ENCODE measurements at places on chromosomes 3 and 15.

DNA sequence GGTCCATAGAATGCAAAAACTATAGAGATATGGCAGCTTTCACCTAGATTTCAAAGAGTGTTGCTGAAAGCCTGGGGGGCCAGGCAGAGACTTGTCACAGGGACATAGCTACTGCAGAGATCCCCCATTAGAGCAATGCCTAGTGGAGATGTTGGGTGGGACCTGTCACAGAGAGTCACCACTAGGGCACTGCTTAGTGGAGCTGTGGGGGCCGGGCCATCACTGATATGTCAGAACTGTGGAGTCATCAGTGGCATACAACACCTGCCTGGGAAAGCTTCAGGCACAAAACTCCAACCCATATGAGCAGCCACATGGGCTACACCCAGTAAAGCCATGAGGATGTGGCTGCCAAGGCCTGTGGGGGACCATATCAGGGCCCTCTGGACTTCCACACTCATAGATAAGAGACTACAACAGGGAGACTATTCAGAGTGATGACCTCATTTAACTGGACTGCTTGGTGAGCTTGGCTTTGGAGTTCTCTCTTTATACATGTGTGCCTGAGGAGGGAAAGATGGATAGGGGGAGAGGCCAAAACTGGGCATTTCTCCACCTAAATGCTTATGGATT, 176.3 kb downstream of the ZNF621 start:
- no peak for DNase-seq

- no peak for DNase-seq
Measured at GRCh38 chr3:67662733-67663132, 8.3 kb upstream of the SUCLG2 start.

DNA sequence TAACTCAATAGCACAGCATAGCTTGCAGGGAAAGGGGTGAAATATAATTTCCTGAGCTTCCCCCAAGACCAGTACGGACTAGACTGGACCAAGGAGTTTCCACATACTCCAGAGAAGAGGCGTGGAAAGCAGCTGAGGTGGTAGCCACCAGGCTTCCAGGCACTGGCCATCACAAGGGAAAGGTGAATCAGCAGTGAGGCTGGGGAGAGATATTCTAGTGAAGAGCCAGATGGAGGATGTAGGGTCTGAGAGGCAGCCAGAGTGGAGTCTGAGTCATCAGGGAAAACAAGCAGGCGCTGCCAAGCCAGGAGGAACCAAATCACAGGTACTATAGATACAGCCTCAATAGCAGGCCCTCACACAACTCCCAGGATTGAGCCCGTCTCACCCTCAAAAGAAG, 9.6 kb upstream of the RASA2 start:
- DNase-seq, result no peak

DNA sequence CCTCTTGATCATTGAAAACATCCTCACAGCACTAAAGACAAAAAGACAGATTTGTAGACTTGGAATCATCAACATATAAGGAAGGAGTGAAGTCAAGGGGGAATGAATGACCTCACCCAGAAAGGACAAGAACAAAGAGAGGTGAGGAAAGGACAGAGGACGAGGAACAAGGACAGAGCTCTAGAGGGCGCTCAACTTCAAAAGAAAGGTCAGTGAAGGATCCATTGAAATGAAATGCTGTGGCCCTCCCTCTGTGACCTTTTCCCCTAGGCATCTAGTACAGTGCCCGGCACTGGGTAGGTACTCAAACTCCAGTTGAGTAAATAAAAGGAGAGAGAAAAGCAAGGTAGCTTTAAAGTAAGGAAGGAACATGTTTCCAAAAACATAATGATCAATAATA, 2.6 kb downstream of the ATP8B4 start:
- DNase-seq, result no peak

DNA sequence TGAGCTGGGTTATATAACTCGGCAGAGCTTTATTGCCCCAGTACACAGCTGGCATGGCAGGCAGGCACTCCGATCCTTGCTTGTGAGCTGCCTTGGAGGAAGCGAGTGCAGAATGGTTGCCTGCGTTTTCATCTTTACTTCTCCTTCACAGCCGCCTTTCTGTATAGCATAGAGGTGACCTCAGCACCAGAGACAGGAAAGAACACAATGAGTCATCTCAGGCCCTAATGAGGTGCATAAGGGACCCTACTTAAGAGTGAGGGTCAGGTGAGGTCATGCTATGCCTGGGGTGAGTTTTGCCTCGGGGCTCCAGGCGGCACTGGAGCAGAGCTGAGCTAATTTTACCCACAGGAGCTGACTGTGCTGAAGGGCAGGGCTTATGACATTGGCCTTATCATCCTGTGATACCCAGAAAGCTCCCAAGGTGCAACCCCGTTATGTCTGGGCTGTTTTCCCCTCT, 43.5 kb downstream of the LPP start:
- DNase-seq, result no peak

DNA sequence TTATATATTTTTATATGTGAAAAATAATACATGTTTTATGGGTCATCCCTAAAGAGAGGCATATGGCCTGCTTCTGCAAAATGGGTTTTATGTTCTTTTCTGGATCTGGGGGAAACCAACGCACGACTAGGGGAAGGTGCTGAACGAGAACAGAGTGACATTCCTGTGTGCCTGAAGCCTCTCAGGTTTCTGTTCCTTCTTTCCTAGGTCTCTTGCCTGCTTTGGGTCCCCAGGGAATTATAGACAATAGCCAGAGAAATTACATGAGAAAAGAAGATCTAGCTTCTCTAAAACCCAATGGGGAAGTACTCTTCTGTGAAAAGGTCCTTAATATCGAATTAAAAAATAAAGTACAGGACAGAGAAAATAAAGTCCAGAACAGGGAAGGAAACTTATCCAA, 66.5 kb downstream of the IGSF11 start:
- DNase-seq, result no peak

GRCh38 chr3:73072634-73073033, 11.2 kb downstream of the EBLN2 start:
- DNase-seq, result no peak

DNA sequence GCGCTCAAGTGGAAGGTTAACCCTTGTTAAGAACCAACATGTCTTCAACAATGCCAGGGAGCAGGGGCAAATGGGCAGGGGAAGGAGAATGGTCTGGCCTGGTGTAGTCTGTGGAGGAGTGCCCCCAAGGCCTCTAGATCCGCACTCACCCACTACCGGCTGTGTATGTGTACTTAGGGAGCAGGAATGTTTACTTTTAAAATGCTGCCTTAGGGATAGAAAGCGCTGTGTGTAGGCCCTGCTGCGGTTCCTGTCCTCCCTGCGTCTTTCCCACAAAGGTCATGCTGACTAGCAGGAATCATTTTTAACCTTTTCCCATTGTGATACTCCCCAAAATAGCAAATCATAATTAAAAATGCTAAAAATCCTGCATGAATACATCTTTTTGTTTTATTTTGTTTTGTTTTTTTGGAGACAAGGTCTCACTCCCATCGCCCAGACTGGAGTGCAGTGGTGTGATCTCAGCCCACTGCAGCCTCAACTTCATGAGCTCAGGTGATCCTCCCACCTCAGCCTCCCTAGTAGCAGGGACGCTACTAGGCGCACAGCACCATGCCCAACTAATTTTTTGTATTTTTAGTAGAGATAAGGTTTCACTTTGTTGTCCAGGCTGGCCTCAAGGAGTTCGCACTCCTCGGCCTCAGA, 35.9 kb upstream of the CEMIP start:
- no peak for DNase-seq

- DNase-seq, result no peak
Measured at GRCh38 chr15:56254265-56254664, 10.6 kb upstream of the RFX7 start.

DNA sequence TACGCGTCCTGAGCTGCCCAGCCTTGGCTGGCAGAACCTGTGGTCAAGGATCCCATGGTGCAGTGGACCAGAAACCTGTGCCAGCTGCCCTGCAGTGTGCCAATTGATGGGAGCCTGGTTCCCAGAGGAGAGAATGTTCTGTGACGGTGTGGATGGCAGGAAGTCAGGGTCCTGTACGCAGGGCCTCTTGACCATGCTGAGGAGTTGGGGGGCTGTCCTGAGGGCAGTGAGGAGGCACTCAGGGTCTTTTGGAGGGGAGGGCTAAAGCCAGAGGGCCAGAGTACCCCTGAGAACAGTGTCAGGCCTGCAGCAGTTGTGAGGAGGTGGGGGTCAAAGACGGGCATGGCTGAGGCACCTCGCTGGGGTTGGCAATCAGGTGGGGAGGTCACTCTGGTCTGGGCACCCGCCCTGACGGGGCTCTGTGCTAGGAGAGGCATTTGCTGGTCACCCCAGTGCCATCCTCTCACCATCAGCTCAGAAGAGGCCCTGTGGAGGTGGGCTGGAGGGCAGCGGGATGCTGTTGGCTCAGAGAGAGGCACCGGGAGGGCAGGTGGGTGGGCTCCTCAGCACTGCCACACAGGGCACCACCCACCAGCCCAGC, 61.0 kb downstream of the SCN5A start:
- DNase-seq, result no peak

DNA sequence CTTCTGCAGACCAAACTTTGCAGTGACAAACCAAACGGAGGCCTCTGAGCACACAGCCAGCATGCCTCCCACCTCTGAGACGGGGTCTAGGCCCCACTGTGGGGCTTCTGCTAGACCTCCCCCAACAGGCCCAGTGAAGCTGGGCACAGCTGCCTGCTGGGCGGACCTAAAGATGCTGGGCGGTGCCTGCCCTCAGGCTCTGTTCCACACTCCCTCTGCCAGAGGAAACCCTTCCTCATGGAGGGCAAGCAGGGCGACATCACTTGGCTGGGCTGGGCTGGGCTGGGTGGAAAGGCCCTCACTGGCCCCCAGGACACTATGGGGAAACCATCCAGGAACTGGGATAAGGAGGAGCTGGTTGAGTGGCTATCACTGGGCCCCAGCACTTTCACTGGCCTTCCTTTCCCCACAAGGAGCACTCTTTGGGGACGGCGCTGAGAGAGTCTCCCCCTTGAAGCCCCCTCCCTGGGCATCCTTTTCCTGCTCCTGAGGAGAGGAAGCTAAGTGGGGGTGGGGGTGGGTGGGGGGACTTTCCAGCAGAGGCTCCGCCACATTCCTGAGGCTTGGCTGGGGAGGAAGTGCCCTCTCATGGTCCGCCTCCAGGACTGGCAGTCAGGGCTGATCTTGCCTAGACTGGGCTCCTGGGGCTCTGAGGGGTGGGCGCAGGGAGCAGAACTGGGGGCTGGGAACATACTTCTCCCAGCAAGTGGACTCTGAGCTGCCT, 98.1 kb upstream of the HACD2 start:
- DNase-seq, result no peak

DNA sequence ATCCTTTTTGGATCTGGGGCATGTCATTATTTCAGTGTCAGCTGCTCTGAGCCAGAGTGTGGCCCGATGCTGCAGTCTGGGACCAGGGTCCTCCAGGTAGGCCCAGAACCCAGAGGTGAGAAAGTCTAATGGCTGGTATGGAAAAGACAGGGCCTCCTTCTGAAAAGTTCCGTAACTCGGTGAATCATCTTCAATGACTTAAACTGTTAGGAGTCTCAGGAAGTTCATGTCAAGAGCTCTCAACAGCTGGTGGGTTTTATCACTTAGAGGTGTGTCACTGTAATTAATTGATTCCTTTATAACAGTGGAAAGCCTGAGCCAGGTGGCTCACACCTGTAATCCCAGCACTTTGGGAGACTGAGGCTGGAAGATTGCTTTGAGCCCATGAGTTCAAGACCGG, 28.5 kb upstream of the PDE8A start:
- DNase-seq, result no peak

- DNase-seq, result no peak
Measured at GRCh38 chr15:85335193-85335942, 45.0 kb upstream of the AKAP13 start.

GRCh38 chr3:183802989-183803388, 22.4 kb downstream of the MAP6D1 start:
- DNase-seq, result no peak

DNA sequence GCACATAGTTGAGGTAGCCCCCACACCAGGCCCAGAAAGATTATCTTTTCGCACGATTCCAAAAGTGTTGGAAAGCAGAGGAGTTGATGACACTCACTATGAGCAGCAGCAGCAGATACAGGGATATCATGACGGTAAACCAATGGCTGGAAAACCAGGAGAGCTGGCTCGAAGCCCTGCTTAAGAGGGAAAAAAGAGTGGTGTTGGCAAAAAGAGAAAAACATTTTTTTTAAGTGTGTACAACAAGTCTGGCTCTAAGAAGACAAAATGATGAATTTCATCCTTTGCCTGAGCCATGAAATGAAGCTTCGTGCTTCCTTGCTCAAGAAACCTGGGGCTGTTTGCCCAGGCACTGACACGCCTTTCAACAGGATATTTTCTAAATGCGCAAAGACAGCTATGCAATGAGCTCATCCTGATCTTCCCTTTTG, 27.3 kb downstream of the PARP16 start:
- DNase-seq, result no peak

DNA sequence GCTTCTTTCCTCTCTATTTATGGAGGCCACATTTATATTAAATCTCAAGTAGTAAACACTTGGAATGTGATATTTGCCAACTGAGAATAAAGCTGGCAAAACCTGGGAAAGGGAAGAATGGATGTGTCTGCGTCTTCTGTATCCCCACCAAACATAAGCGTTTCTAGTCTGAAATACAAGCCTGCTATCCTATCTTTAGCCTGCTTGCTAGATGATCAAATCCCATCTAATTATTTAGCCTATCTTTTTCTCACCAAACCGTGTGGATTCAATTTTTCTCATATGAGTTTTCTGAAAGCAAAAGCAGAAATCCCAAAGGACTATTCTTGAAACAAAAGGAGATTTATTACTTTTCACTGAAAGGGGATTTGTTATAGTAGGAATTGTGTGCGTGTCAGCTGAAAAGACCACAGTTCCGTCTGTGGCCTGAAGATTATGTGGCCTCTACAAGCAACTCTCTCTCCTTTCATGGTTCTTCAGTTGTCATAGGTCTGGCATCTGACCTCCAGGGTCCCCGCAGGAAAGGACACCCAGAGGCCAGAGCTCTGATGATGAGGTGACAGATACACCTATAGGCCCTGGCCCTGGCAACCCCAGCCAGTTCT, 266.0 kb upstream of the MCTP2 start:
- DNase-seq, result no peak

DNA sequence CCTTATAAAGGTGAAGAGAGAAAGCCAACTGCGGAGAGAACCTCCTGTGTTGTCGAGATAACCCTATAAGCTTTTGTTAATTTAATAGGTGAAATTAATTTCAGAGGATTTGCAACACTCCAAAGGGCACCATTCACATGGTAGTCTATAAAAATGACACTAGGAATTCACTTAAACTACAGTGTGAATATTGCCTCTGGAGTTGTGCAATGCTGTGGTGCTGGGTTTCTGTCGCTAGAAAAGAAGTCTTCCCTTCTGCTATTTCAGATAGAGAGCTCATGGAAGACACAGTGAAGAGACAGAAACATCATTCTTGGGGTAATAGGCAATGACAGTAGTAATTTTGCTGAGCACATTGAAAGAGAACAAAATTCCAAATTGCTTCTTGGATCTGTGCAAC, 28.8 kb upstream of the PROK2 start:
- no peak for DNase-seq
